COR-L47 (cell line): ENCODE measurements at places on chromosomes 16 and 17.

DNA sequence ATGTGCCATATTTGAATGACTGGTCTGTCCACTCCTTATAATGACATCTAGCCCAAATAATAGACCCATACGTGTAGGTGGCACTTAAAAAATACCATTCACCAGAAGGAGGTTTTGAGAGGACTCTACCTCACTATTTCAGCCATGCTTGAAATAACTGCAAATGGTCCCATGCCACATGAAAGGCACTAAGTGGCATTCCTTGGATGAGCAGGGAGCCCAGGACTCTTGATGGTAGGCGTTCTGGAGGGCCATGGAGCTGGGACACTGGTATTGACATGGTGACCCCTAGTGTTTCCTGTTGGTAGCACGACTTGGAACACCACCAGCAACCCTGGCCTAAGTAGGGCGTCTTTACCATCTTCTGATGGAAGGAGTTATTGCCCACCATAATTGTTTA is 148.7 kb upstream of the ZFHX3 start:
- peak; percentile 40 for DNase-seq

DNA sequence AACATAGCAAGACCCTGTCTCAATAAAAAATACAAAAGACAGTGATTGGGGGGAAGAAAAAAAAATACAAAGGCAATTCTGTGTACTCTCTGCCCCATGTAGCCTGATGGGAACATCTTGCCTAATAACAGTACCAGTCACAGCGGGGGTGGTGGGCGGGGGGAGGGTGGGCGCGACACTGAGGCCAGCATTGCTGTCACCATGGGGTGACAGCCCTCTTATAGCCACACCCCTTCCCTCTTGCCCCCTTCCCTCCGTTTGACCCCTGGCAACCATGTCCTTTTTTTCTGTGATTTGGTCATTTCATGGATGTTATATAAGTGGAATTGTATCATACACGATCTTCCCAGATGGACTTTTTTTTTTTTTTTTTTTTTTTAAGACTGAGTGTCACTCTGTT is 80.9 kb downstream of the DNAH17 start:
- no peak for DNase-seq

- no peak for DNase-seq
These were observed 423.3 kb upstream of the MAF start for GRCh38 chr16:80023865-80024264.

DNA sequence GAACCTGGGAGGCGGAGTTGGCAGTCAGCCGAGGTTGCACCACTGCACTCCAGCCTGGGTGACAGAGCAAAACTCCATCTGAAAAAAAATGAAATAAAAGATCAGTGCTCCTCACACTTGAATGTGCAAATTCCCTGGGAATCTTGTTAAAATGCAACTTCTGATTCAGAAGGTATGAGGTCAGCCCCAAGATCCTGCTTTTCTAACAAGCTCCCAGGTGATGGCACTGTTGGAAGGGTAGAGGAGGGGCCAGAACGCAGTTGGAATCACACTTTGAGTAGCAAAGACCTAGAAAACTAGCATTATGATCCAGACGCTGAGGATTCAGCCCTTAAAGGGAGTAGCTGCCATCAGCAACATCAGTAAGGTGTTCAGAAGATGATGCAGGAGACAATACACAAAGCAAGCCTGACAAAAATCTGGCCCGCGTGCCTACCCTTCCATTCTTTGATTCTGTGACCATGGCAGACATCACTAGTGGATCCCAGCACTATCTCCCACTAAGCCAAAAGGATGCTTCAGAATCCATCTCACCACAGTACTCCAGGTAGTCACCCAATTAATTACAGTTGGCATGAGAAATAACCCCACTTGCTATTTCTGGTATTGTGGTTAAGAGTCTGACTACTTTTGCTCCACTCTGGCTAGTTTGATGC is 33.1 kb upstream of the MEIOC start:
- DNase-seq, result no peak

GRCh38 chr17:16980061-16980460 is 8.1 kb upstream of the TNFRSF13B start:
- DNase-seq, result no peak

DNA sequence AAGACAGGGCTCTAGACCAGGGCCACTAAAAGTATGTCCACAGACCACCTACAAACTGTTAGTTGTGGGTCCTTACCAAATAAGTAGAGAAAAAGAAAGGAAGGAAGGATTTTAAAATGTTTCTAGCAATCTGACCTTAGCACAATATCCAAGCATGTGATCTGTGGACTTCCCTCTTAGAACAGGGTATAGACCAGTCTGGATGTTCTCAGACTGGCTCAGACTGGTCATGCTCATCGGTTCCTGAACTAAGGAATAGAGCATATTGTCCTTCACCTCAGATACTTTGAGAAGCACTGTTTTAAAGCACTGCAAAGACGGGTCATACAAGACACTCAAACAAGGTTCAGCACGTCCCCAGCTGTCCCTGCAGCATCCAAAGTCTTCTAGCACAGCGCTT is 25.8 kb downstream of the CUEDC1 start:
- no peak for DNase-seq

- DNase-seq, result no peak
These were observed 95.5 kb upstream of the GSE1 start for GRCh38 chr16:85517563-85518179.

DNA sequence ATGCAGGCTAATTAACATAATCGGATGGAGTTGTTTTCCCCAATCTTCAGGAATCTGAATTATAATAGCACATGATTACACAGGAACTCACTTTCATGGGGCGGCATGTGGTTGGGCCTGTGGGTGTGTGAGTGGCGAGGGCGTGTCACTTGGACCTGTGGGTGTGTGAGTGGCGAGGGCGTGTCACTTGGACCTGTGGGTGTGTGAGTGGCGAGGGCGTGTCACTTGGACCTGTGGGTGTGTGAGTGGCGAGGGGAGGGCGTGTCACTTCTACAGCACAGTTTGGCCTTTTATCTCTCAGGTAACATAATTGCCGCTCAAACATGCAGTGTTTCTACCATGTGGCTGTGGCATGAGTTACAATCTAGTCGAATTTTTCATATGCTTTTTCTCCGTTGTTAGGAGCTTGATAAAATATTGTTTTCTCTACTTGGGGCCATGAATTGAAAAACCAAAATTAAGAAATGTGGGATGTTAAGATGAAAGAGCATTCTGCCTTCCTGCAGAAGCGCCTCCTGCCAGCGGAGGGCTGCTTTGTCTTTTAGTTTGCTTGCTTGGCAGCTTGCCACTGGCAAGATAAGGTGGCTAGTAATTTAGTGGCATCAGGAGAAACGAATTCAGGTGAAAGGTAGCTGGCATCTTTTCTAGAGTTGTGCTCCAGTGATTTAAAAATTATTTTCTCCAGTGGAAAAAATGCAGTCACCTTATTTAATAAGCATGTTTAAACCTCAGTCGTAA is 36.2 kb downstream of the USP10 start:
- DNase-seq, result peak; percentile 74

DNA sequence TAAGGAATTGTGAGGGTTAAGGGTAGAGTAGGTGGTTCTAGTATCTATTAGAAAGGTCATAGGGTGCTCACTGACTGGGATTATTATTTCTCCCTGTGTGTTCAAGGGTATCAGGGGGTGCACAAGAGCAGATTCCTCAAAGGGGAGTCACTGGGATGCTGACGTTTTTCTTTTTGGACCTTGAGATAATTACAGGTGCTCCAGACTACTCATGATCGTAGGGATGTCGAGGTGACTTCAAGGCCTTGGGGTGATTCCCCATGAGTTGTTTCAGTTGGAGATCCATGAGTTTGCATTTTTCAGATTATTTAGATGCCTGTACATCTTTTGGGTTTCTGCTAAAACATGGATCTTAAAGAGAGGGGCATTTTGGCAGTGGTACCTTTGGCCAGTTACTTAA is 41.4 kb upstream of the TEKT1 start:
- no peak for DNase-seq

DNA sequence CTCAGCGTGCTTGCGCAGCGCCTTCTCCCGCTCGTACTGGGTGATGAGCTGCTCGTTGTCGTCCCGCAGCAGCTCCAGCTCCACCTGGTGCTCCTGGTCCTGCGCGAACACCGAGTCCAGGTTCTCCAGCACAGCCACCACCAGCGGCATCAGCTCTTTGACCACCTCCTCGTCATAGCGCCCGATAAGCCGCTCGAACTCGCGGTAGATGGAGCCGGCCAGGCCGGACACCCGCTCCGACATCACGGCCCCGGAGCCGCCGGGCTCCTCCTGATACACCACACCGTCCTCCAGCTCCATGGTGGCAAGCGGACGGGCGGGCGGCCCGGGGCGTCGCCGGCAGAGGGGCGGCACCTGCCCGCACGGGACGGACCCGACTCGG is 320 bp downstream of the SPAG9 start:
- no peak for DNase-seq

DNA sequence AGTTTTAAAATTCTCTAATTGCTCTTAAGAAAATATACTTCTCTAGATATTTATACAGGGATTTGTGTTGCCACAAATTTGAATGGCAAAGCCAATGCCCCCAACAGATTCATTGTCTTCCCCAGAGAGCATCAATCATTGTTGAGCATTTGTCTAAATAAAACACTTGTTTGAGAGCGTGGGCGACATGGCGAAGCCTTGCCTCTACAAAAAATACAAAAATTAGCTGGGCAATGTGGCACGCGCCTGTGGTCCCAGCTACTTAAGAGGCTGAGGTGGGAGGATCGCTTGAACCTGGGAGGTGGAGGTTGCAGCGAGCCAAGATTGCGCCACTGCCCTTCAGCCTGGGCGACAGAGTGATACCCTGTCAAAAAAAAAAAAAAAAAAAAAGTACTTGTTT is 13.4 kb upstream of the SRSF1 start:
- peak; percentile 58 for DNase-seq

- no peak for DNase-seq
These were observed 159.9 kb downstream of the AXIN2 start for GRCh38 chr17:65401561-65401960.

GRCh38 chr17:78797213-78797612 is 15.1 kb upstream of the CYTH1 start:
- DNase-seq, result no peak

DNA sequence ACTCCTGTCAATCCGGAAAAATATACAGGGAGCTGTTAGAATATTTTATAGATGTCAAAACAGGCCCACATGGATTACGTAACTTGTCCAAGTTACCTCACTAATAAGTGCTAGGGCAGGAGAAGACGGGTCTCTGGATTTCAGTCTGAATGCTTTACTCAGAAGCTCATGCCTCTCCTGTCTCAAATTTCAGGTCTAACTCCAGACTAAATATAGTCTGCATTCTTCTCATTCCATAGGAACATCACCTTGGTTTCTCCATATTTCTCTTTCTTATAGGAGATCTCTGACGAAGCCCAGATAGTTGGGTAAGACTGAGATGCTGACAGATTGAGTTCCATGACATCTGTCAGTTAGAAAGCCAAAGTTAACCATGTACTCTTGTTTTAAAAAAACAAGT is 174.2 kb downstream of the STX8 start:
- DNase-seq, result no peak

DNA sequence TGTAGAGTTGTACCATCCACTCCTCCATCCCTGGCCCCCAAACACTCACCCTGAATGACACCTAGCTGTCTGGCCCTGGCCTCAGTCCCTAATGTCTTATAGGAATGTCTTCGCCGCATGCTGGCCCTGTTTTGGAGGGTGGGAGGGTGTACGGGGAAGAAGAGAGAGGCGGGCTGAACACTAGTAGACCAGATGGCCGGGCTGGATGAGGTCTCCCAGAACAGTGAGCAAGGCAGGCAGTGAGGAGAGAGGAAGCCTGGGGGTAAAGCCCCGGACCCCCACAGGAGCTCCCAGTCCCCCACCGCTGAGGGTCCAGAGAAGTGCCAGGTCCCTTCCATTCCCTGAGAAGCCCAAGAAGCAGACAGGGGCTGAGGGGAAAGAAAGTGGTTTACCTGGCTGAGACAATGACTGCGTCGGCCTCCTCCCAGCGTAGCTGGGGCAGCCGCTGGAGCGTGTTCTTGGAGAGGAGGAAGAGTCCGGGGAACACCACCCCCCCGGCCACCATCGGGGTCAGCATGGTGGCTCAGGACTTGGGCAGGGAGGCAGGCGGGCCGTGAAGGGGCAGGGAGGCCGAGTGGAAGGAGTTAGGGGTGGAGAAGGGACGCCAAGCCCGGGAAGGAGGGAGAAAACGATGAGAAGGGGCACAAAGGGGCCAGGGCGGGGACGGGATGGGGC is 923 bp downstream of the TLCD3B start:
- DNase-seq, result no peak

- DNase-seq, result no peak
These were observed 51.3 kb downstream of the PIMREG start for GRCh38 chr17:6495450-6496115.

DNA sequence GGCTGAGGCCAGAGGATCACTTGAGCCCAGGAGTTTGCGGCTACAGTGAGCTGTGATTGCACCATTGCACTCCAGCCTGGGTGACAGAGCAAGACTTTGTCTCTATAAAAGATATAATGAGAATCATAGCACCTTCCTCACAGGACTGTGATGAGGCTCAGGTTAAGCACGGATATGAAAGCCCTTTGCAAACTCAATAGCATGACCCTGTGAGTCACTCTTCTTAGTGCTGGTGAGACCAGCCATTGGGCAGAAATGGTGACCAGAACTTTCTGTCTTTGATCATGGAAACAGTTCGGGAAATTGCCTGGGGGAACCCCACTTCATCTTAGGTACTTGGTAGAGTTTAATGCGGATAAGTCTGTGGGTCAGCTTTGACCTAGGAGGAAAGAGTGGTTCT is 144.2 kb downstream of the PRKCB start:
- DNase-seq, result no peak

DNA sequence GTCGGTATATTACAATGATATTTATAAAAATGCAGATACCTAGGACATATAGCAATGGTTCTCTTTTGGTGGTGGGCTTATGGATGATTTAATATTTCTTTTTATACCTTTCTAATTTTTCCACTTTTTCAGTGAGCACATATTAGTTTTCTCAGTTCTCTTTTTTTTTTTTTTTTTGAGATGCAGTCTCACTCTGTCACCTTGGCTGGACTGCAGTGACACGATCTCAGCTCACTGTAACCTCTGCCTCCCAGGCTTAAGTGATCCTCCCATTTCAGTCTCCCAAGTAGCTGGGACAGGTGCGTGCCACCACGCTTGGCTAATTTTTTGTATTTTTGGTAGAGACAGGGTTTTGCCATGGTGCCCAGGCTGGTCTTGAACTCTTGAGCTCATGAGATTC is 15.1 kb downstream of the MAP3K14 start:
- no peak for DNase-seq

GRCh38 chr17:76753061-76753961 is 15.4 kb downstream of the MFSD11 start:
- no peak for DNase-seq
